ENCODE measurements at places on chromosomes 7 and 10. TPM values are rescaled to one million over a fixed set of nuclear protein-coding genes. Genes with fewer than 3 reads are reported as not detected.

DNA sequence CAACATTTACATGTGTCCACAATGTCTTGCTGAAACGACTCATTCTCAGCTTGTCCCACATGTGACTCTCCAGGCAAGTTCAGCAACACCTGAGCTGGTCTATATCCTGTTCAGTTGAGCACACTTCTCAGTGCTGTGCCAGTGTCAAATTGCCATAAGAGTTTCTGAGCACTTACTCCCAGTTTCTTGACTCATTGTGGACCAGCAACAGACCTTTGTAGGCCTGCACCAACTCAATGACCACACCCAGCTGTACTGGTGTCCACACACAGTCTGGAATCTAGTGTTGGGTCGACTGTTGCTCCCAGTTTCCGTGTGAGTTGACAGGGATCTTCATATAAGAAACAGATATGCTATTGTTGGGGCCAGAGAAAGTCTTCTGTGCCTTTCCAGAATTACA is 88.0 kb downstream of the PTPN20 start:
- no peak overlapping the region for H3K4me3 ChIP-seq
- no peak overlapping the region for H3K27ac ChIP-seq
- no peaks in the 10 kb centered on the region for H3K27me3 ChIP-seq
- no peaks in the 10 kb centered on the region for H3K36me3 ChIP-seq

- H3K27me3 ChIP-seq, result no peaks in the 10 kb centered on the region
- H3K27ac ChIP-seq, result peak overlapping the region; percentile 16
- peaks cover 24% of the 10 kb centered on the region for H3K4me1 ChIP-seq
- no peak for DNase-seq
Measured at GRCh38 chr10:110352930-110353243, 48.2 kb upstream of the SMNDC1 start.

DNA sequence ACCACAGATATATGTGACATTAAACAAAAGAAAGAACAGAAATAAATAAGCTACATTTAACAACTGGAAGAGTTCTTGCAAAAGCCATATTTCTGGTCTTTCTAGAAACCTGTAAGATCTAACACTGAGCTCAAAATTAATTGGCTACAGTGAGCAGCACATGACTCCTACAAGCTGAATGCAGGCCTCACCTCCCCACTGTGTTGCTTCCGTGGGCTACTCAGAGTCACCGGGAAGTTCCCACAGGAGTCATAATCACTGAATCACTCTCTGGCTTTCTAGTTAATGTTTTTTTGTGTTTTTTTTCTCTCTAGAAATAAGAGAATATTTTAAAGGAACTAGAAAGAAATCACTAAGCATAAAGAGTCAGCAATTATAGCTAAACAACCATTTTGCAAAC is 10.2 kb upstream of the MRPS24 start:
- H3K4me3 ChIP-seq, result no peak overlapping the region
- no peaks in the 10 kb centered on the region for H3K27me3 ChIP-seq
- peak; percentile 77 for DNase-seq
- H3K36me3 ChIP-seq, result peaks cover 20% of the 10 kb centered on the region

- no peak overlapping the region for H3K4me3 ChIP-seq
- H3K27me3 ChIP-seq, result no peaks in the 10 kb centered on the region
- peak overlapping the region; percentile 70 for H3K27ac ChIP-seq
- H3K4me1 ChIP-seq, result peaks cover 9% of the 10 kb centered on the region
- H3K36me3 ChIP-seq, result no peaks in the 10 kb centered on the region
Measured at GRCh38 chr7:1512781-1513656, 8.8 kb upstream of the INTS1 start.

Gene MYH16
- 0.01 TPM for polyA plus RNA-seq

GRCh38 chr7:150443793-150444540 is 6.5 kb upstream of the GIMAP8 start:
- H3K27ac ChIP-seq, result no peak overlapping the region
- no peak overlapping the region for H3K4me3 ChIP-seq
- H3K4me1 ChIP-seq, result peaks cover 2% of the 10 kb centered on the region
- DNase-seq, result no peak
- no peaks in the 10 kb centered on the region for H3K36me3 ChIP-seq

Gene LUC7L2
- 28.0 TPM for polyA plus RNA-seq

Gene ZNF212
- 3.3 TPM for polyA plus RNA-seq

GRCh38 chr10:52818019-52818418 is 45.4 kb upstream of the MBL2 start:
- DNase-seq, result peak; percentile 58
- no peaks in the 10 kb centered on the region for H3K36me3 ChIP-seq
- H3K4me3 ChIP-seq, result no peak overlapping the region
- H3K27me3 ChIP-seq, result peaks cover 4% of the 10 kb centered on the region
- no peak overlapping the region for H3K27ac ChIP-seq
- no peaks in the 10 kb centered on the region for H3K4me1 ChIP-seq

DNA sequence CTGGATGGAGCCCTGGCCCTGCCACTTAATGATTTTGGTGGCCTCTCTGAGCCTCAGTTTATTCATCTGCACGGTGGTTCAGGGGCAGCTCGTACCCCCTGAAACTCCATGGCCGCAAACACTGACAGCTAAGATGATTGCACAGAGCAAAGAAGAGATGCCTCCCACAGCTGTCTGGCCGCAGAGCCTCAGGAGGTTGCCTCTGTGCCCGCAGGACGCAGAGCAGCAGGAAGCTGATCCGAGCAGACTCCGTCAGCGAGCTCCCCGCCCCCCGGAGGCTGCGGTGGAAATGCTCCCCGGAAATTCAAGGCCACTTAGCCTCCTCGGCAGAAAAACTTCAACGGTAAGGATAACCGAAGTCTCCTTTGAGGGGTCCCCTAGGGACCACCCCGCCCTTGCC is 30.2 kb upstream of the C10orf53 start:
- H3K27ac ChIP-seq, result no peak overlapping the region
- H3K4me3 ChIP-seq, result no peak overlapping the region
- no peak for DNase-seq
- no peaks in the 10 kb centered on the region for H3K4me1 ChIP-seq
- peaks cover 2% of the 10 kb centered on the region for H3K27me3 ChIP-seq
- H3K36me3 ChIP-seq, result no peaks in the 10 kb centered on the region

Gene IRF5
- 0.46 TPM for polyA plus RNA-seq

Gene COBL
- polyA plus RNA-seq, result not detected

DNA sequence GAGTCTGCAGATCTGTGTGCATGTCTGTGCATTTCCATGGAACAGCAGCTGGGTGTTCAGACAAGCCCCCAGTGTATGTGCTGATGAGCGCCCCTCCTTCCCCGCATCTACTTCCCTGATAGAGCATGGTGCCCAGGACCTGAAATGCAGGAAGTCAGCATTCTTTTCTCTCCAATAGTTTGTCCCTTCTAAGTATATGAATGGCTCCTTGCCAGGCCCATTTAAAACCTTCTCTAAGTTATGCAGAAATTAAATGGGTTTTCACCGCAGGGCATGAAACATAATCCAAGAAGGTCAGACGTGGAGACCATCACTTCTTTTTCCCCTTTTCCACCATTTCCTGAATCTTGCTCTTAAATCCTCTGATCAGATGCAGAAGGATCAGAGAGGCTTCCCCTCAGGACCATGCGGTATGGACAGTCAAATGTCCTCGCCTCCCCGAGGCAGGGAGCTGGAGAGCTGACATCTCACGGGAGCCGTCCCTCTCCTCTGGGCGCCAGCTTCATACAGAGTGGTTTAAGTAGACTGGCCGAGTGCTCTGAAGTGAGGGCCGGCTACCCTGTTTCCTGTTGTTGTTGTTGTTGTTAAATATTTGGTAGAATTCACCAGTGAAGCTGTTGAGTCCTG is 155.3 kb downstream of the C10orf105 start:
- H3K4me3 ChIP-seq, result no peak overlapping the region
- no peaks in the 10 kb centered on the region for H3K4me1 ChIP-seq
- no peak overlapping the region for H3K27ac ChIP-seq

DNA sequence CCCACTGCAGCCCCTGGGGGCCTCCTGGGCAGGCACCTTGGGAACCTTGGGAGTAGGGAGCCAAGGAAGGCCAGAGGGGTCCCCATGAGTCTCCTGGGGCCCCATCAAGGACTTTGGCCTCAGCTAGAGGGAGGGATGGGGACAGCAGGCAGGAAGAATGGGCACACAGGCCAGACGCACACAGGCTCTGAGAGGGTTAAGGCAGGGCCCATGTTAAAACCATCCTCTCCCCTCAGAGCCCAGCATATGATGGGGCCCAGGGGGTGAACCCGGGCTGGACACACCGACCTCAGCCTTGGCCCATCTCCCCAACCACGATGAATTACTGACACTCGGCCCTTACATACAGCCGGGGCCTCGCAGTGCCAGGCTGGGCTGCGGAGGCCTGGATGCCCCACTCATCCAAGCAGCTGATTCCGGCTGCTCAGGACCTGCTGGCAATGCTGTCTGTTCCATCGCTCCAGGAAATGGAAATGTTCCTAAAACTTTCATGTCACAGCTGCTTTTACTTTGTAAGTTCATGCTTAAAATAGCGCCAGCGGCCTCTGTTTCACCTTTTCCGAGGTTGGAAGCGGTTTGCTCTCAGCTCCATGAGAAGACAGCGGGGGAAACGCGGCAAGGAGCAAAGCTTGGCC is 17.3 kb upstream of the INPP5A start:
- peaks cover 11% of the 10 kb centered on the region for H3K4me1 ChIP-seq
- H3K36me3 ChIP-seq, result no peaks in the 10 kb centered on the region
- H3K4me3 ChIP-seq, result no peak overlapping the region
- no peak for DNase-seq
- H3K27ac ChIP-seq, result no peak overlapping the region

DNA sequence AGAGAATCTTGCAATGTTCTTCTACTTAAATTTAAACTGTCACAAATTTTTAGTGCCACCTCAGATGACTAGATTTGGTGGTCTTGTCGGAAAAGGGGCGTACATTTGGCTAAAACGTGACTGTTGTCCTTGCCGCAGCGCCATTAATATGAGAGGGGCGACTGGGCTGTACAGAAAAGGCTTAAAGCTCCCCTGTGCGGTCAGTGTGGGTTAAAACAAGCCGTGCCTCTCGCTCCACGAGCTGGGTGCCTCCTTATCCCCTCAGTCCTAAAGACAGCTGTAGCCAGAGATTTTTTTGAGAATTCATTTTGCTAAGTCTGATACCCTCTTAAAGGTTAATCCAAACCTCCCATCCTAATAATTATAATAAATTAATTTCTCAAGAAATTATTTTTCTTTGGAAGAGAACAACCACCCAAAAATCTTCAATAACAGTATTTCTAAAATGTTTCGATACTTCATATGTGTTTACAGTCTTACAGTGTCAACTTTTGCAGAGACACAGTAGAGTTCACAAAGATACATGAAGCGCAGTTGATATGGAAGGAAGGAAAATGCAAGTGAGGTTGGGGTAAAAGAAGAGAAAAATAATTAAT is 68.6 kb downstream of the C7orf25 start:
- no peak overlapping the region for H3K4me3 ChIP-seq
- no peak overlapping the region for H3K27ac ChIP-seq
- peak; percentile 53 for DNase-seq
- H3K36me3 ChIP-seq, result no peaks in the 10 kb centered on the region
- peaks cover 15% of the 10 kb centered on the region for H3K27me3 ChIP-seq

Gene TMEM229A
- polyA plus RNA-seq, result not detected

DNA sequence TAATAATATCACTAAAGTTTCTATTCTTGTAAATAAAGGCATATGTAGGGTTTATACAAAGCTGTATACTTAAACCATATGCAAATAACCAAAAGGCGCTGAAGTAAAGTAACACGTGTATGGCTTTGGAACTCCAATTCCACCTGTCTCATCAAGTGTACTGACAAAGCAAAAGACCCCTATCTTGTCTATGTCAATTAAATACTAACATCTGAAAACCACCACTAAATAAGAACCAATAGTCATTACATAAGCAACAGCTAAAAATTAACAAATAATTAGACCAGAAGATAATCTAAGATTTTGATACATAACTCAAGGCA is 93.9 kb downstream of the KMT2C start:
- H3K4me3 ChIP-seq, result no peak overlapping the region
- no peaks in the 10 kb centered on the region for H3K27me3 ChIP-seq
- H3K27ac ChIP-seq, result no peak overlapping the region
- no peak for DNase-seq
- H3K36me3 ChIP-seq, result no peaks in the 10 kb centered on the region

- no peaks in the 10 kb centered on the region for H3K27me3 ChIP-seq
- no peak for DNase-seq
- H3K27ac ChIP-seq, result no peak overlapping the region
- H3K36me3 ChIP-seq, result no peaks in the 10 kb centered on the region
- H3K4me3 ChIP-seq, result no peak overlapping the region
Measured at GRCh38 chr10:22379059-22379458, 33.8 kb downstream of the SPAG6 start.

Gene VAX1
- not detected for polyA plus RNA-seq

Gene TET1
- polyA plus RNA-seq, result 0.21 TPM

DNA sequence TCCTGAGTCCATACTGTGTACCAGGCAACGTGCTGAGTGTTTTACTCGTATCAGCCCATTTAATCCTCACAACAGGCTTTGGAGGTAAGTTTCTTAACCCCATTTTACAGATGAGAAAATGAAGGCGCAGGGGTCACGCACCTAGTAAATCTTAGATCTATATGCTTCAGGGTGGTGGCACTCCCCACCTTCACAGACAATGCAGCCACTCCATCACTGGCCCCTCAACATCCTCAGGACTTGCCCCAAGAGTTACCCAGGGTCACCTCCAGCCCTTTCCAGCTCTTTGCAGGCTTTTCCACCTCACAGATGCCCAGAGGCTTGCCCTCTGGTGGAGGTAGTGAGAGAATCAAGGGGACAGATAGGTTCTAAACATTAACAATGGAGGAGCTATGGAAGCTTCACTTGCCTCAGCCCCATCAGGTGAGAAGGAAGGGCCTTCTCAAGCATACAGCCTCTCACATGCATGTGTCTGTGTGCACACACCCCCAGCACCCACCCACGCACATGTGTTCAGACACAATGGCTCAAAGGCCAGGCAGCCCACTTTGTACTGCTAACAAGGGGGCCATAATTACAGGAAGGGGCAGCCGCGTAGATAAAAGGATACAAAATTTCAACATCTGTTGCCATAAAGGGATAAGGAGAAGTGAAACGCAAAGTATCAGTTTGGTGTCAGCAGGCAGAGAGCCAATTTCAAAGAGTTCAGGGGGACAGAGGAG is 29.1 kb downstream of the DPCD start:
- no peaks in the 10 kb centered on the region for H3K4me1 ChIP-seq
- no peaks in the 10 kb centered on the region for H3K27me3 ChIP-seq
- no peak overlapping the region for H3K4me3 ChIP-seq
- H3K27ac ChIP-seq, result no peak overlapping the region
- peaks cover 4% of the 10 kb centered on the region for H3K36me3 ChIP-seq
- DNase-seq, result no peak

GRCh38 chr7:158416283-158416933 is 171.2 kb downstream of the PTPRN2 start:
- no peak for DNase-seq
- no peak overlapping the region for H3K4me3 ChIP-seq
- H3K27me3 ChIP-seq, result no peaks in the 10 kb centered on the region
- H3K4me1 ChIP-seq, result no peaks in the 10 kb centered on the region
- no peaks in the 10 kb centered on the region for H3K36me3 ChIP-seq

GRCh38 chr7:84291756-84292155 is 97.2 kb upstream of the SEMA3A start:
- H3K27ac ChIP-seq, result no peak overlapping the region
- no peak for DNase-seq
- no peak overlapping the region for H3K4me3 ChIP-seq
